Lung (tissue), 17 donors: ENCODE measurements at places on chromosomes 1 and 21. TPM values are rescaled to one million over a fixed set of nuclear protein-coding genes. Genes with fewer than 3 reads are reported as not detected.

Gene ENTREP3
- 28.7 TPM for total RNA-seq

Gene ANKRD65
- 54.2 TPM for total RNA-seq

Gene IL22RA1
- total RNA-seq: 0.17 TPM

Gene TSACC
- not detected for total RNA-seq

Gene RPAP2
- 24.5 TPM for total RNA-seq

Gene GSTM1
- not detected for total RNA-seq

Gene AIM2
- total RNA-seq: 1.8 TPM

Gene MR1
- total RNA-seq: 31.0 TPM

Gene RGS4
- 6.4 TPM for total RNA-seq

Gene BLZF1
- total RNA-seq: 31.5 TPM

Gene APH1A
- 142 TPM for total RNA-seq

Gene MNDA
- total RNA-seq: 25.0 TPM

Gene JAM2
- 16.0 TPM for total RNA-seq

Gene LDLRAD1
- 28.7 TPM for total RNA-seq

Gene RNU1-4
- under 0.01 TPM for total RNA-seq

Gene NBPF1
- 83.8 TPM for total RNA-seq

Gene OR2L8
- not detected for total RNA-seq

Gene PLA2G4A
- 7.3 TPM for total RNA-seq

Gene AQP10
- 0.31 TPM for total RNA-seq

Gene SHISA4
- total RNA-seq: 15.8 TPM

Gene CCDC30
- total RNA-seq: 21.4 TPM

Gene S100A8
- 556 TPM for total RNA-seq

Gene ADAMTS4
- 18.8 TPM for total RNA-seq

Gene OLFML2B
- 11.0 TPM for total RNA-seq

Gene PI4KB
- 48.3 TPM for total RNA-seq

Gene ARMH1
- 16.7 TPM for total RNA-seq

Gene FAM177B
- not detected for total RNA-seq

Gene LORICRIN
- total RNA-seq: not detected

Gene TMEM51
- 15.1 TPM for total RNA-seq

Gene SH2D2A
- 1.6 TPM for total RNA-seq

Gene FCRL5
- 1.7 TPM for total RNA-seq

Gene VWA5B1
- total RNA-seq: 0.31 TPM

Gene GNG4
- total RNA-seq: 0.21 TPM

Gene UBR4
- 110 TPM for total RNA-seq

Gene OR6N1
- 0.80 TPM for total RNA-seq

Gene TP73
- 2.5 TPM for total RNA-seq

Gene SELP
- 11.2 TPM for total RNA-seq

Gene PCNX2
- total RNA-seq: 15.1 TPM

Gene CCDC24
- total RNA-seq: 9.9 TPM

Gene ANKRD34A
- total RNA-seq: 1.0 TPM

Gene OPTC
- total RNA-seq: not detected

Gene MYOM3
- total RNA-seq: 0.11 TPM

Gene OR2T35
- not detected for total RNA-seq

Gene NBPF6
- total RNA-seq: not detected

Gene SERINC2
- total RNA-seq: 6.1 TPM

Gene BPNT1
- 21.7 TPM for total RNA-seq

Gene CCT3
- total RNA-seq: 128 TPM

Gene GOLT1A
- total RNA-seq: 8.5 TPM

Gene RIMS3
- 1.7 TPM for total RNA-seq

Gene CD2
- 4.8 TPM for total RNA-seq

Gene OPRD1
- total RNA-seq: not detected

Gene CHRM3
- 9.2 TPM for total RNA-seq
